Urinary bladder (tissue), 4 donors: ENCODE measurements at places on chromosomes 6 and 20.

- DNase-seq, result no peak
These were observed 170.6 kb upstream of the AGPAT4 start for GRCh38 chr6:161444464-161444863.

- no peak for DNase-seq
These were observed 58.7 kb downstream of the ARHGAP18 start for GRCh38 chr6:129651291-129651691.

GRCh38 chr20:15339264-15339663, 1001.9 kb upstream of the FLRT3 start:
- no peak for DNase-seq

- DNase-seq, result no peak
These were observed 238.9 kb downstream of the ERMARD start for GRCh38 chr6:169990095-169991030.

DNA sequence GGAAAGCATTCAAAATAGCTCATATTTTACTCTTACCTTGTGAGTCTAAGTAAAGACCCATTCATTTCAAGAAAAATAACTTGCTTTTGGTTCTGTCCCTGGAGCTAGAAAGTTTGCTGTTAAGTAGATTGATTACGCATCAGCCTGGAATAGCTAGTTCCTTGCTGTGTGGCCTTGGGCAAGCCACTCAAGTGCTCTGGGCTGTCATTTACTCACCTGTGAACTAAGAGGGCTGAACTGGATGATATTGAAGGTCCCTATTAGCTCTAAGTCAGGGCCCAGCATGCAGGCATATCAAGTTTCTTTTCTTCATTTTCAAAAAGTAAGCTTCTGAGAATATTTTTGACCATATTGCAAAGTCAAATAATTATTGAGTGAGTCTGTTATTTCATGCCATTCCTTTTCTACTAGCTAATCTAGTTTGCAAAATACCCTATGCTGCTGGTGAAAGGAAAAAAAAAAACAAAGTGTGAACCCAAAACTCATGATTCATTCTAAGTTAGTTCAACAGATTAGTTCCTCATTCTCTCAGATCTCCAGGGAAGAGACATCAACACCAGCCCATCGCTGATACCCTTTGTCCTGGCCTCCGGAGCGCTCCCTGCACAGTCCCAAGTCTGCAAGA, 106.5 kb upstream of the GMDS start:
- DNase-seq, result no peak

DNA sequence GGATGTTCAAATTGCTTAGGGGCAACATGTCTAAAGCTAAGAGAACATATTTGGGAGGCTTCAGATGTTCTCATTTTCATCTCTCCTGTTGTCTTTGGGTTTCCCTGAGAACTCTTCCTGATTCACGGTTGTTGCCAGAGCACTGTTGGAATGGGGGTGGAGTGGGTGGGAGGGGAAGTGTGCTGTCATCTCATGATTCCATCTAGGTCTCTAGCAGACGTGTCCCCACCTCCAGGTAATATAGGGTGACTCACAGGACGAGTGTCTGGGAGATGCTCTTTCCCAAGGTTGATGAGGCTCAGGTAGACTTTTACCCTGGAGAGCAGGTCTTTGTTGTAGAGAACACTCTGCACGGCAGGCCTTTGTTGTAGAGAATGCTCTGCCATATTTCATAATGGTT, 636.9 kb downstream of the QKI start:
- DNase-seq, result no peak

GRCh38 chr20:22924949-22925612, 110.0 kb upstream of the SSTR4 start:
- no peak for DNase-seq

- no peak for DNase-seq
These were observed 17.5 kb upstream of the MRAP2 start for GRCh38 chr6:84016029-84016428.

DNA sequence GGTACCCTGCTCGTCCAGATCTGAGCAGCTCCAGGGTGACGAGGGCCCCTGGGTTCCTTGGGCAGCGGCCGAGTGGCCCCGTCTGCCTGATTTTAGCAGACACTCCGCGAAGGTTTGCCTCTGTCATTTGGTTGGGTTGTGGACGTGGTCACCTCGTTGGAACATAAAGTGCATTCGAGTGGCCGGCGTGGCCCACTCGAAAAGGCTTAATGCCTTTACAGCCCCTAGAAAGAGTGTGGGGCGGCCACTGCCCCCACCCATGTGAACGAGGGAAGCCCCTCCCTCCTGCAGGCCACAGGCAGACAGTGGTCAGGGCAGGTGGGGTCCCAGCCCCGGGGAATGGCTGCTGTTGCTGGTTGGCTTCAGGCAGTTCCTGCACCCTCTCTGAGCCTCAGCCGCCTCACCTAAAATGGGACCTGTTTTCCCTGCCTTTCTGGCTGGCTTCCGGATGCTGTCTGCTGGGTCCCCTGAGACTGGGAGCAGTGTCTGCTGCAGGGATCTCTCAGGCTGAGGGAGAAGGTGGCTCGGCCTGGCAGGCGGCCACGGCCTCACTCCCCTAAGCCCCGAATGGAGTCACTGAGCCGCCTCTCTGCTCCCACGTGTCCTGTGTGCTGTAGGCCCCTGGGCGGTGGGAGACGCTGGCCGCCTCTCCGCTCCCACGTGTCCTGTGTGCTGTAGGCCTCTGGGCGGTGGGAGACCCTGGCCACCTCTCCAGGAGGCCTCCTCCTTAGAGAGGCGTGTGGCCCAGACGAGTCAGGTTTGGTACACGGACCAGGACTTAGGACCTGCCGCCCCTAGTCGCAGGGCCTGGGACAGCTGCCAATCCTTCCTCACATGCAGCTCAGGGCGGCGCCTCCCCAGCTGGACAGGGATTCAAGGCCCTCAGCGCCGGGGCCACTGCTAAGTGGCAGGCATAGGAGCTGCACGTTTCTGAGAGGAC, 233.0 kb downstream of the ERMARD start:
- no peak for DNase-seq
